CD4-positive, alpha-beta T cell treated with Interleukin-15 for 4 hours (primary cell): ENCODE measurements at places on chromosomes 1 and 21.

DNA sequence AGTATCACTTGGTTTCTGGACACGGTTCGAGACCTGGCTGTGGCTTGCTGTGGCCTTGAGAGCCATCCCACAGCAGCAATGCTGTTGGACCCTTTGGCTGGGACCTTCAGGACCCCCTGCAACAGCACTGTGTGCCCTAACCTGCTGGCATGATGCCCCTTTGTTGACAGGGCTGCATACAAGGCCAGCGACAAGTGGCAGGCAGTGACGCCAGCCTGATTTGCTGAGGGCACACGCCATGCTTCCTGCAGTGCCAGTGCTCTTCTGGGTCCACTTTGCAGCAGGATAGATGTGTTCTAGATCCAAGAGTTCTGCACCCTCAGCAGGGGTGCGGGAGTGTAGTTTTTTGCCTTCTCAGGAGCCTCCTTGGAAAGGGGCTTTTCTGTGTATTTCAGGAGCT lies 32.8 kb downstream of the COQ8A start:
- DNase-seq: no peak

GRCh38 chr1:91603409-91603808 lies 102.8 kb downstream of the CDC7 start:
- no peak for DNase-seq

GRCh38 chr21:31360717-31361116 lies 16.7 kb upstream of the TIAM1 start:
- DNase-seq: no peak

DNA sequence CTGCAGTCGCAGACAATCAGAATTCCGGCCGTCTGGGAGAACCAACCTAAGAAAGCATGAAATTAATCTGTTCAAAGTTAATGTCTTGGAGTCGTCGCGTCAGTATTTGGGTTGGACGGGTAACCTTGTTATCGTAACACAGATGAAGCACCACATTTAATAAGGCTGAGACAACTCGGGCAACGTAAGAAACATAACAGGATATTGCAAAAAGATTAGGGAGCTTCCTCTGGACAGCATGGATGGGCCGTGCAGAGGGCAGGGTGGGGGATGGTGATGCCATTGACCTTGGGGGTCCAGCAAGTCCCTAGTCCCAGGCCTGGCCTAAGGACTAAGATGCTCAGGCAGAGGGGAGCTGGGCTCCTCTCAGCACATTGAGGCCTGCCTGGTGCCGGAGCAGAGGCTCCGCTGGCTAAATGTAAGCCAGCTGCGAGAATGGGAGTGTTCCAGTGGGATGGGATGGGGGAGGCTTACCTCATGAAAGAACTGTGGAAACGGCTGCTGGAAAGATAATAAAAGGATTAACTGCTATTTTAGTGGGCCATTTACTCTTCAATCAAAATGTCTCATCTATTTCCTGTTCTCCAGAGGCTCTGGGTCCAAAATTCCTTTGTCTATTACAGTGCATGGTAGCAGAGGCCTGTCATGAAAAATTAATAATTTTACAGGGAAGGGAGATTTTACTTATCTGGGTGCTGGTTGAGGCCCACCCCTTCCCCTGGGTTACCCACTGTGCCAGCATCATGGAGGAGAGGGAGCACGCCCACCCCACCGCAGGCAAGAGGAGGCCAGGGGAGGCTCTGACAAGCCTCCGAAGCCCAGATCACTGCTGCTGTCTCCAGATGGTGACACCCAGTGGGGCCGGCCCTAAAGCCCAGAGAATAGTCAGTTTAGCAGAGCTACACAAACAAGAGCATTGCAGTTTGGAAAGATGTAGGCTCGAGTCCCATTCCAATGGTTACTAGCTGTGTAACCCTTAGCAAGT lies 131.6 kb downstream of the DMRTB1 start:
- no peak for DNase-seq

DNA sequence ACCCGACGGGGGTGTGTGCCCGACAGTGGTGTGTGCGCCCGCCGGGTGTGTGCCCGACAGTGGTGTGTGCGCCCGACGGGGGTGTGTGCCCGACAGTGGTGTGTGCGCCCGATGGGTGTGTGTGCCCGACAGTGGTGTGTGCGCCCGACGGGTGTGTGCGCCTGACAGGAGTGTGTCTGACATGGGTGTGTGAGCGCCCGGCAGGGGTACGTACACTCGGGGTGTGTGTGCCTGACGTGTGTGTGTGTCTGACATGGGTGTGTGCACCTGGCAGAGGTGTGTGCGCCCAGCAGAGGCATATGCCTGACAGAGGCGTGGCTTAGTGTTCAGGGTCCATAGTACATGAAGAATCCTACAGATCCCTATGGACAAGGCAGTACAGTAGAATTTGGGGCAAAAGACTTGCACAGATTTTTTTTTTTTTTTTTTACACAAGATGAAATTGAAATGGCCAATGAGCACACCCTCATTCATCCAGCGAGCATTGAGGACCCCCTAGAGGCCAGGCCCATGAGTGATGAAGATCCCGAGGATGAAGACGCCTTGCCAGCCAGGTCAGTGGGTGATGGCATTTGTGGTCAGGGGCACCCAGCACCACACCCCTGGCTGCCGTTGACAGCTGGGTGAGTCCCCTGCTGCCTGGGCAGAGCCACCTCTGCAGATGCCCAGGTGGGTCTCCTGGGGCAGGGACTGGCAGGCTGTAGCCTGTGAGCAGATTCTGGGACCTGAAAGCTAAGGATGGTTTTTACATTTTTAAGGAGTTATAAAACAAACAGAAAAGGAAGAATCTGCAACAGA lies 60.1 kb downstream of the ADARB1 start:
- no peak for DNase-seq

DNA sequence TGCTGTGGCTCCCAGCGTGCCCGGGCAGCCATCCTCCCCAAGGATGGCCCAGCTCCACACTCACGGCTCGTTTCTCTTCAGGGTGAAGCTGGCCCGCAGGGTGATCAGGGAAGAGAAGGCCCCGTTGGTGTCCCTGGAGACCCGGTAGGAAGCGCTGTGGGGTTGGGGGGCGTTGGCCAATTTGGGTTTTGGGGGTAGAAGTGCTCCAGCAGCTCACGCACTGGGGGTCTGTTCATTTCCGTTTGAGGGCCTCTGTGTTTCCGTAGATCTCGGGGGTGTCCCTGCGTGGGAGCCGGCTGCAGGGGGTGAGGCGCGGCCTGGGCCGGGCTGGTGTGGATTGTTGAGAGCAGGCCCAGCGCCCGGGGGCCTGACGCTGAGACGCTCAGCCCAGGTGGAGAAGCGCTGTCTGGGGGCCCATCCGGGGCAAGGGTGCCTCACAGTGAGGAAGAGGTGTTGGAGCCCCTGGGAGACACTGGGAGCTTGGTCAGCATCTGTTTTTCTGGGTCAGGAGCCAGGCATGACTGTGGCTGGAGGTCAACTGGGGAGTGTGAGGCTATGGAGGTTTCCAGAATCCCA lies 12.6 kb downstream of the COL6A1 start:
- DNase-seq: no peak

DNA sequence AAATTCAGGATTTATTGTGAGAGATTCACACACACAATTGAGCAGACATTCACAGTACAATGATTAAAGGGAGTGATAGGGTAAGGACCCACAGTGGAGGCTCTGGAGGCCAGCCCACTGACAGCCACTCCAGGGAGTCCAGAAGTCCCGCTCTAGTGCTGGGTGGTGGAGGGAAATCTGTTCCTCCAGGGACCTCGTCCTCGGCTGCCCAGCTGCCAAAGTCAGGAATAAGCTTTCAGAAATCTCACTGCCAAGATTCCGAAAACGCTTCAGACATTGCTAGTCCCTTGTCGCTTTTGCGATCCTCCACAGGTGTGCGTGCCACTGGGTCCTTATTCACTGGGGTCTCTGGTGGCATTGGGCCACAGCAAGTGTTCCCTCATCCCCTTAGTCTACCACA lies 2.3 kb downstream of the MX1 start:
- no peak for DNase-seq
